D721Med (cell line): ENCODE measurements at places on chromosomes 5 and 9.

DNA sequence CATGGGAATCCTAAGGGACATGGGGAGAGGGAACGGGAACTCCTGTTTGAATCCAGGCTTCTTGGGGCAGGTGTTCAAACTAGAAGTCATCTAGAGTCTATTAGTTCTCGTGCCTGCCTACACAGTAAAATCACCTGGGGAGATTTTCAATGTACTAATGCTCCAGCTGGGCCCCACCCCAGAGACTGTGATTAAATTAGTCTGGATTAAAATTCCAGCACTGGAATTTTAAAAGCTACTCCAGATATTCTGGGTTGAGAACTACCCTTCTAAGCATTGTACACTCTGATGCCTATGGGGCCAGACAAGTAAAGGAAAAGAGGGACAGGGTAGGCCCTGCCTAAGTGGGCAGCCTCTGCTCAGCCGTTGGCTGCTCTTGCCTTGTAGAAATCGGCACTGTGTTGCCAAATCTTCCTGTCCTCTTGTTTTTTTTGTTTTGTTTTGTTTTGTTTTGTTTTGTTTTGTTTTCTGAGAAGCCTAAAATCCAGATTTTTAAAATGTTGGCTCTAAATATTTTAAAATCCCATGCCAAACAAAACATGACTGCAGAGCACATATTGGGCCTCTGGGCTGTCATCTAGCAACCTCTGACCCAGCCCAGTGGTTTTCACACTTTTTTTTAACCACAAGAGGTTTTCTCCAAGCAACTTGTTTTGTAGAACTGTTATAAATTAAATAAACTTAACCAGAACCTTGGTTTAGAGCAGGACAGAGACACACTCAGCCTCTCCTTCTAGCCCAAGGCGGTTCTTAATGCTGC lies 29.0 kb downstream of the ADRB2 start:
- no peak for DNase-seq

DNA sequence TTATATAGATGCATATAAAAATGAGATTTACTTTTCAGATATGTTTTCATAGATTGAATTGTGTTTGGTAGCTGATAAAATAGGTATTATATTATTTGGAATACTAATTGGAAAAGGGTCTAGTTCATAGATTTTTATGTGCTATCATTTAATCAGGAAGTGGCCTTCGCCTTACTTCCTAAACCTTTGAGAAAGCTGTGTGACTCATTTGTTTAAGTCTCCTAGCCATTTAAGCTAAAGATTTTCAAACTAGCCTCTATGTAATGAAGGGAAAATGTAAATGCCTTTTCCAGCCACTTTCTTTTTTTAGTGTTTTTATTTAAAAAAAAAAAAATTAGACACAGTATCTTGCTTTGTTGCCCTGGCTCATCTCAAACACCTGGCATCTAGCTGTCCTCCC lies 97.5 kb downstream of the DMXL1 start:
- DNase-seq = no peak

DNA sequence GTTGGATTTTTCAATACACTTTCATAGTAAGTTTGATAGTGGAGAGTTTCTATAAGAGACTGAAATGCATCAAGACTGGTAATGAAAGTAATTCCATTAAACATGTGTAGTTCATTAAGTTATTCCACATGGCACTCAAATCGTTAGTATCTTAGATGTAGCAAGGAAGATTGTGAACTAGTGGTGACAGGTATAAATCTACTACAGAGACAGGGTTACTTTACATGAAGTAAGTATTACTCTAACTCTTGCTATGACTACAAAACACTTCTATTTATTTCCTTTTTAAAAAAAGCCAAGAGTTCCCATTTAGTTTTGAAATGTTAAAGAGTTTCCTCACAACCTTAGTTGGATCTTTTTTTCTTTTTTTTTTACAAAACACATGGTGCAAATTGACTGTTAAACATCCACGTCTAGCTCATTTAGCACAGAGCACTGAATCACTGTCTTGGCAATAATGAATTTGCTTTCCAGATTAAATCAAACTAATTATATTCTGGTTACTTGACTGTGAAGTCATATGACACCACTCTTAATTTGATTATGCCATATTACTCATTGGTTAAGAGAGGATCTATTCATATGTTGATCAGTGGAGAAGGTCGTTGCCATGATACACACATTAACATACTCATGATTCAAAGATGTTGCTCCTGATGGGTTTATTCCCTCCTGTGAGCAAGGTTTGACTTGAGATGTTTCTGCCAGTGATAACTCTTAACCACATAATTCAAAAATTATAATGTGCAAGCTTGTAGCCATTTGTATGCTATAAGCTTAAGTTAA lies 644.8 kb downstream of the EFNA5 start:
- DNase-seq = no peak

- DNase-seq = no peak
Observed at GRCh38 chr9:70949239-70949638, 172.2 kb downstream of the TRPM3 start.

- no peak for DNase-seq
Observed at GRCh38 chr5:95241161-95241560, 43.7 kb downstream of the MCTP1 start.

DNA sequence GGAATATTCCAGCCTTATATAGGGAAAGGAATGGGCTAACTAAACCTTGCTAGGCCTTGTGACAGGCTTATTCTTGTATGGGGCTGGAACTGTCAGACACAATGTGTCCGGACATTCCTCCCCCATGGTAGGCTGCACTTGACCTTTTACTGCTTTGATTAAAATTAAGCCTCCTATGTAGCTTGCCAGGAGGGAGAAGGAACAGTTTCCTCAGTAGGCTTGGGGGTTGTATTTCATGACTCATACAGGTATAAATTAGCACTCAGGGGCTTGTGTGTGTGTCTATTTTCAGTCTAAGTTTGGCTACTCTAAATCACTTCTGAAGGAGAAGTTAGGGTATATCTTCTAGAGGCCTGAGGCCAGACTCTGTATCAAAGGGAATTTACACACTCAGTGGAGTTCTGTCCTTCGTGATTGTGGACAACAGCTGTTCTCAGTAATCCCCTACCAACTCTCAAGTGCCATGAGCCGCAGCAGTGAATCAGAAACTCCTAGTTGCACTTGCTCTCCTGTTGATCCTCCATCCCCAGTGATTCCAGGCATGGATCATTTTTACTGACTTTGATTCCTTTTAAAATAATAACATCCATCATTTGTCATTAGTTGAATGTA lies 16.4 kb downstream of the ADAMTS16 start:
- DNase-seq = no peak

- DNase-seq = no peak
Observed at GRCh38 chr9:100739666-100740065, 161.8 kb downstream of the CAVIN4 start.

DNA sequence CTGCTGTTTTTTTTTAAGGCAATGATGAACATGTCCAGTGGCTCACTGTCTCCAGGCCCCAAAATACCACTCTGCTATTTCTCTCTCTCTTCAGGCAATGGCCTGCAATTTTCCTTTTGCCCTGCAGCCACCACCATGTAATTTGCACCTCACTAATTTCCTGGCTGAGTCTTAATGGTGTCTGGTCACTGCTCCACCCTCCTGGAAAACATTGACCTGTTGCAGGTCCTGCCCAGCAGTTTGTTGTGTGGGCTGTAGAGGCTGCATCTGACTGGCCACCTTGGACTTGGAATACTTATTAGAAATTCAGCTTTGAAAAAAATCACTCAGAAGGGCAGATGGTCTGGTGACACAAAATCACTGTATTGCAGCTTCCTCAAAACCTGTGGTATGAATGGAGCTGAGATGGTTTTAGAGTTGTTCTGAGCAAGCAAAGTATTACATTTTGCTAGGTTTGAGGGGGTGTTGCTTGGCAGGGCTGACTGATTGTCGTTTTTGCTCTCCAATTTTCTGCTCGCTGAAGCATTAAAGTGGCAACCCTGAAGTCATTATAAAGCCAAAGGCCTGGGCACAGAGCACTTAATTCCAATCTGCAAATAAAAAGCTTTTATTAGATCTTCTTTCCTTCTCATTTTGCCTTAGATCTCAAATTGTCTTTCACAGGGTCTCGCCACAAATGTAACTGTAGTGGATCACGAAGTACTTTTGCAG lies 134.8 kb downstream of the TMEM174 start:
- no peak for DNase-seq

DNA sequence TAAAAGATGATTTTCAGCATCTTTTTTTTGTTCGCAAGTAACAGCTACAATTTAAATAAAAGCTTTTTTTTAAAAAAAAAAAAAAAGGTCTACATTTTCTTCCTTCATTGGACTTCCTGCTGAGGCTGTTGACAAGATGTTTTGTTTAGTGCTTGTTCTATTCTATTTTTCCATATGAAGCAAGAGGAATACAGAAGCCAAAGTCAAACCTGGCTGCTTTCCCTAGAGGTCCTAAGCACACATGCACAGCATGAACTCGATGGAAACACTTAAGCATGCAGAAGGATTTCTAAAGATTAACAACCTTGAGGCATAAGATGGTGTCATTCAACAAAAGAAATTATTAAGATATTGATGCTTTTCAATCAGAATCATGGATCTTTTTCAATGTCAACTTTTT lies 105.1 kb downstream of the ADCY2 start:
- DNase-seq = no peak

GRCh38 chr5:79001471-79001870 lies 16.4 kb upstream of the ARSB start:
- no peak for DNase-seq

GRCh38 chr5:59905188-59905587 lies 11.7 kb upstream of the PDE4D start:
- DNase-seq = no peak

GRCh38 chr5:76790632-76791290 lies 28.1 kb upstream of the F2RL1 start:
- no peak for DNase-seq

- no peak for DNase-seq
Observed at GRCh38 chr9:34190996-34191892, 12.4 kb downstream of the UBAP1 start.

DNA sequence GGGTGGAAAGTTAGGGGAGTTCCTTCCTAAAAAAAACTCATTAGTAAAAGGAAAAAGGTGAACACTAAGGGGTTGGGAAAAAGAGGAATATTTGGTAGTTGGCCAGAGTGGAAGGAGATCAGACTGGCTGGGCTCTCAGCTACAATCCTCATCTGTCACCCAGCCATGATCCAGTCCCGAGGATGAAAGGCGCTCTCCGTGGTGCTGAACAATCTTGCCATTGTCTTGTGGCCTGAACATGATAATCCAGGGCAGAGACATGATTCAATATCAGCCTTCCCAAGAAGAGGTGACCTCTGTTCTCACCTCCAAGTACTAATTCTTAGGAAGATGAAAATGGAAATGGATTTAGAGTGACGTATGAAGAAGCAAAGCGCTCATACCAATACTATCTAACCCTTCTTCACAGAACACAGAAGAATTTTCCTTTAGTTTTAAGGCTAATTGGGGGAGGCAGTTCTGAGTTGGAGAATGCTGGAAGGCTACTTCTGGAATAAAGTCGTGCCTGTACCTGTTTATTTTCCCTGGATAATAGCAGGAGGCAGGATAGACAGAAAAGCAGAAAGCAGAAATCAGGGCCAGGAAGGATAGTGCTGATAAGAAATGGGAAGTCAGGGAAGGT lies 36.6 kb upstream of the MYORG start:
- no peak for DNase-seq

- no peak for DNase-seq
Observed at GRCh38 chr9:85716031-85716877, 25.5 kb downstream of the AGTPBP1 start.
